ENCODE measurements at places on chromosomes 2 and 18. TPM values are rescaled to one million over a fixed set of nuclear protein-coding genes. Genes with fewer than 3 reads are reported as not detected.

- DNase-seq: no peak
Observed at GRCh38 chr18:25843791-25844190, 246.6 kb downstream of the SS18 start.

DNA sequence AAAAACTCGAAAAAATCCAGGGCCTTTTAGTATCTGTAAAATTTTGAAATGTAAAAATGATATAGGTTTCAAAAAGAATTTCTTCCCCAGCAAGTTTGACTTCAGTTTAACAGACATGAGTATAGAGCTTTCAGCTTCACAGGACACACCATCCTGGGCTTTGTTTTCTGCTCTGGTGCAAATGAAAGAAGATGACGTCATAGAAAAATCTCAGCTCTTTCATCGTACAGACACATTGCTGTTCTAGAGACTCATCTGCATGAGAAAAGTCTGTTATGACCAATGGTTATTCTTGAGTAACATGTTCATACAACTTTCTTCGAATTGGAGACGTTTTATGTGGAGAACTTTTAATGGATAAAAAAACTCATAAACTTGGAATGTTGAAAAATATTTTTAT, 111.7 kb upstream of the DYNAP start:
- DNase-seq: no peak

DNA sequence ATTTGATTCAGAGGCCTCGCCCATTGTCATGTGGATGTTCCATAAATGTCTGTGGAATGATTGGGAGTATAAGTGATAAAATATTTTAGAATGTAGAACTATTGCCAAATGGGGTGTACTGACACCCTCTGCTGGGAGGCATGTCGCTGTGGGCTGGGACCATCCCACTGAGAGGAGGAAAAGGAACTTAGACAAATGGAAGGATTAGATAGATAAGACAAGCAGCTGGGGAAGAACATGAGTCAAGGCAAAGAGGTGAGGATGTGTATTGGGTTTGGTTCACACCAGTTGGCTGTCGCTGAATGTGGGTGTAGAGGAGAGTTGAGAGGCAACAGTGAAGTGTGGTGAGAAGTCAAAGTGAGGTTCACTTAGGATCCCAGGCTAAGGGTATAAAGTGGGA, 4.0 kb downstream of the C2orf74 start:
- DNase-seq: no peak

DNA sequence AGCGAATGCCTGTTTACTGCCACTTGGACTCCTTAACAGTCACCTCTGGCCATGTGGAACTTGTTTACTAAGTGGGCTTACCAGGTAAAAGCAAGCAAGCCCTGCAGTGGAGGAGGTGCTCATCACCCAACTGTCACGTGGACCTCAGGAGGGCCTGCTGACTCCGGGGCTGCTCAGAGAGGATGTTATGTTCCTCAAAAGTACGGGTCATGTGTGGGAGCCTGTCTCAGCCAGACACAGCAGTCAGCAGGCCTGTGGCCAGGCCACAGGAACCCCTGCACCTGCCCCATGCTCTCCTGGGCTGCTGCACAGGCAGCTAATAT, 36.2 kb downstream of the AMER3 start:
- no peak for DNase-seq

- no peak for DNase-seq
Observed at GRCh38 chr2:122927197-122927596, 1097.9 kb upstream of the CNTNAP5 start.

DNA sequence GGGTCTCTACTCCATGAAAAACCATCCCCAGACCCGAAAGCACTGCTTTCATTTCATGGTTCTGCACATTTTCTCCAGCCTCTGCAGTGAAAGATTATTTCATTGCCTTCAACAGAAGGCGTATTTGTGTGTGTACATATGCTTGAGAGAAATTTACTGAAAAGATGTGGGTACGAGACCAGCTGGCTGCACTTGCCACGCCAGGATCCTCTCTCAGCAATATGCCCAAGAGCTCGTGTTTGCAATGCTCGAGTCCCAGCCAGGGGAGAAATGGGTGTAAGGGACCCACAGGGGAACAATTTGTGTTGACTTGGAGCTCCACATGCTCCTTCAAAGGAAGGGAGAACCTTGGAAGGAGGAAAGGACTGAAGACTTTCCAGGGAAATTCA, 37.3 kb downstream of the TMEM177 start:
- no peak for DNase-seq

DNA sequence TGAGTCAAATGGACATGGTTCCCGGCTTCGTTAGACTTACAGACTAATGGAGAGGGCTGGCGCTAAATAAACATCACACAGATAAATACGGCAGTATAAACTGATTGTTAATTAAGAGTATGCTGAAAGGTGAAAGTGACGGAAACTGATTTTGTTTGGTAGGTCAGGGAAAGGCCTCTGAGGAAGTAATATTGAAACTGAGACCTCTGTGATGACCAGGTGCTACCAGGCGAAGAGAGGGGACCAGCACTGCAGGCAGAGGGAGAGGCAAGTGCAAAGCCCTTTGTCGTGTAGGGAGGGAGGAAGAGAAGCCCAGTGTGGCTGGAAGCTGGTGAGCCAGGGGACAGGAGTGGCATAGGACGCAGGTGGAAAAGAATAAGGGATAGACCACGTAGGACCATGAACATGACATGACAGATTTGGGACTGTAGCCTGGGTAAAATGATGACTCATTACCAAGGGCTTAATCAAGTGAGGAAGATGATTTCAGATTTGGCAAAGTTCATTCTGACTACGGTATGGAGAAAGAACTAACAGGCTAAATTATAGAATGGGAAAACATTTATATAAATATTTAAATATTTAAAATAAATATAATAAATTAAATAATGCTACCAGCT, 433.1 kb downstream of the NCKAP5 start:
- no peak for DNase-seq

CDK15 gene
- polyA plus RNA-seq: 1.4 TPM

RAX gene
- polyA plus RNA-seq: not detected

GAREM2 gene
- 6.7 TPM for polyA plus RNA-seq

Measured in left kidney (tissue), 8 donors.